ENCODE measurements at places on chromosomes 6 and 20.

- no peak for DNase-seq
Measured at GRCh38 chr6:165678904-165679303, 15.9 kb upstream of the PDE10A start.

DNA sequence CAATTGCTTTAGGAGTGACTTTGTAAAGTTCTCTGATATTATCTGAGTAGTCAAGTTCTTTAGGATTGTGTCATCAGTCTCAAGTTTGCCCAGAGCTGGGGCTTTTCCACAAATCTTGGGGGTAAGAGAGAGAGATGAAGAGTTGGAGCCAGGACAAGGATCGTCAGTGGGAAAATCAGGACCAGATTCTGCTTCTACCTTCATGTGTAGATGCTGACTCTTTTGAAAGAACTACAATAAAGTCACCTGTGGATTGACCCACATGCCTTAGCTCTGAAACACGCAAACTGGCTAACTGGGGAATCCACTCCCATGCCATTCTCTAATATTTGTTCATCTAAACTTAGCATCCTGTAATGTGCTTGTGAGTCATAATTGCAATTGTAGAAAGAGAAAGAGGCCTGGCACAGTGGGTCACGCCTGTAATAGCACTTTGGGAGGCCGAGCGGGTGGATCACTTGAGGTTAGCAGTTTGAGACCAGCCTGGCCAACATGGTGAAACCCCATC is 15.6 kb upstream of the BICRAL start:
- no peak for DNase-seq

DNA sequence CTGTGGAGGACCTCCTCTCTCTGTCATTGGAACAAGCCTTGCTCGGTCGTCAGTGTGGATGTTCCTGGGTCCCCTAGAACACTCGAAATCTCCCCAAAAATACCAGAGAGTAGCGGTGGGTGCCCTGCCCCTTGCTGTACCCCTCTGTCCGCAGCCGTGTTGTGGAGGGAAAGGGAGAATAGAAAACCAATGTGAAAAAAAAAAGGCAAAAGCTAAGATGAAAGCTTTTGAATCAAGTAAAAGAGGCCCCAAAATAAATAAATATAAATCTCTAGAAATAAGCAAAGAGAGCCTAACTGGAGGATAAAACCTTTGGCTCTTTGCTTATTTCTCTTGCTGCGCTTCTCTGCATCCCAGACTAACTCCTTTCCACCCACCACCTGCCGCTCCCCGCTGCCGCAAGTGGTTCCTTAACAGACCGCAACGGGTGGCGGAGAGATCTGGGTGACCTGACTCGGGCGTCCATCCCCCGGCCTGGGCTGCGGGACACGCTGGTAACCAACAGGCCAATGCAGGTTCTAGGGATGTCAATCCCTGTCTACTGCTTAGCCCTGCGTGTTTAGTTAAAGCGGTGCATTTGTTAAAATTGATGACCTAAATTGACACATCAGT is 110.0 kb downstream of the GPX5 start:
- no peak for DNase-seq

DNA sequence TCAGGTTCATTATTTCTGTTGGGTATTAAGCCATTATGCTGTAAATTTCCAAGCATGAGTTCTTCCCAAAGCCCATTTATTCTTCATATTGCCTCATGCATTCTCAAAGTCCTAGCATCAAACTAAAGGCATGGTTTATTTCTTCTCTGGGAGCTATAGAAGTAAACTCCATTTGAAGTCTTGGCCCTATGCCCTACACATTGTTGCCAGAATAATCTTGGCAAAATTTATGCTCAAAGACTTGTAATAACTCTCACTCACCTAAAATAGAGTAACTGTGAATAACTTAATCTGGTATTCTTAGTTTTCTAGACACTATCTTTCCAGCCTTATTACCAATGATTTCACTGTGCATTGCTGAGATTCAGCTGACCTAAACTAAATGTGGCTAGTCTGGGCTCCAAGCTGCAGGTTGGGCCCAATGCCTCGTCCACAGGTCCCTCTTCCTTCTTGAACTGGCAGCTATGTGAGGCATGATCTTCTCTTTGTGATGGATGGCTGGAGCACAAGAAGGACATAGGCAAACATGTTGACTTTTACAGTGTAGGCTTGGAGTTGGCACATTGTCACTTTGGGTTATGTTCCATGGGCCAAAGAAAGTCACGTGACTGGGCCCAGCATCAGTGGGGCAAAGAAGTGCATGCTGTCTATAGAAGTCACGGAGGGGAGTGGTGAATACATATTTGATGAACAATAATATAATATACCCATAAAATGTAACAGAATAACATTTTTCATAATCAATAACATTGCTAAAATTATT is 39.1 kb upstream of the ANKEF1 start:
- no peak for DNase-seq

GRCh38 chr20:9036593-9036992 is 32.3 kb upstream of the PLCB4 start:
- DNase-seq, result no peak

GRCh38 chr6:15827496-15828255 is 164.8 kb upstream of the DTNBP1 start:
- no peak for DNase-seq

- no peak for DNase-seq
Measured at GRCh38 chr6:43992126-43992663, 135.1 kb downstream of the MRPL14 start.

- no peak for DNase-seq
Measured at GRCh38 chr6:20192625-20193024, 19.6 kb downstream of the MBOAT1 start.

- peak; percentile 40 for DNase-seq
Measured at GRCh38 chr20:38804682-38805501, 605 bp upstream of the PPP1R16B start.

- no peak for DNase-seq
Measured at GRCh38 chr20:50772420-50773185, 22.3 kb upstream of the BCAS4 start.

DNA sequence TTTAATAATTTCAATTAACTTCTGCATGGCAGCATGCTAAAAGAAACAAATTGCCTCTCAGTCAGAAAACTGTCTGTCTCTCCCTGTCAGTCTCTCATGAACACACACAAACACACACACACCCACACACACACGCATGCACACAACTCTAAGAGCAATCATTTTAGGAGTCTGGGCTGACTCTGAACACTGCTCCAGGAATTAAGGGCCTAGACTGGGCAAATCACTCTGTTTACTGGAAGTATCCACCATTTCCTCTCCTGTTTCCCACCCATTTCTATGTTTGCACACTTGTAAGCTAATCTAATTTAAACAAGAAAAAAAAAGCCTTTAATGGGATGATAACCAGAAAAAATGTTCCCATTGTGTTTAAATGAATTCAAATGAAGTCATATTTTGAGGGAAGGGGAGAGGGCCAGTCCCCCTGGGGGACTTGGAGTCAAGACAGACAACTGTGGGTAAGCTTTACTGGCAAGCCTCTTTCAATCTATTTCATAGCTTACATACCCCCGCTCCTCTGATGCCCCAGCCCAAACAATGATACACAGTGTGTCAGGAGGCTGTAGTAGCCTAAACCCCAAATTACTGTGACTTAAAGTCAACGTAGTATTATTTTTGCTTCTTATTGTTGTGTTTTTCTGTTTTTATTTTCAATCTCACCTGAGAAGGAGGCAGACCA is 447.8 kb upstream of the FLRT3 start:
- DNase-seq, result no peak

- no peak for DNase-seq
Measured at GRCh38 chr6:43916924-43917877, 147.2 kb downstream of the VEGFA start.

- DNase-seq, result no peak
Measured at GRCh38 chr6:54366667-54367327, 58.6 kb downstream of the TINAG start.

GRCh38 chr20:24100370-24101011 is 111.9 kb upstream of the GGTLC1 start:
- DNase-seq, result peak; percentile 13

GRCh38 chr6:4759997-4760396 is 16.2 kb upstream of the CDYL start:
- DNase-seq, result no peak

- DNase-seq, result no peak
Measured at GRCh38 chr6:89281779-89282246, 33.3 kb downstream of the GABRR2 start.

DNA sequence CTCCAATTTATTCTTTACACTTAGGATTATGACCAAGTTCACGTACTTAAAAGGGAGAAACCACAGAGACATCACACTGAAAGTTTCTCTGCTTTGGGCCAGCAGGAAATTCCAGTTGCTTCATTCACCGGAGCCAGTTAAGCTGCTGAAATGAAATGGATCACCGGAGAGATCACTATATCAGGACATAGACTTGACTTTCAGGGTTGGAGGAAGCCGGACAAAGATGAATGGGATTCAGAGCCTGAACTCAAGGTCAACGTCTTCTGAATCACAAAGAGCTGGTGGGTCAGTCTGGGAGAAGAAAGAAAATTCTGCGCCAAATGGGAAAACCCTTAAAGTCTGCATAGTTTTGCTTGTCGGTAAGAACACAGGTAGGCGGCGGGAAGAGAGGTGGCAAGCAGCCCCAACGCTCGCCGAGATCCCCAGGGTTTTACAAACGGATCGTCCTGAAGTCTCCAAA is 81.9 kb upstream of the CCDC28A start:
- no peak for DNase-seq

- no peak for DNase-seq
Measured at GRCh38 chr6:161540532-161540931, 266.7 kb upstream of the AGPAT4 start.

DNA sequence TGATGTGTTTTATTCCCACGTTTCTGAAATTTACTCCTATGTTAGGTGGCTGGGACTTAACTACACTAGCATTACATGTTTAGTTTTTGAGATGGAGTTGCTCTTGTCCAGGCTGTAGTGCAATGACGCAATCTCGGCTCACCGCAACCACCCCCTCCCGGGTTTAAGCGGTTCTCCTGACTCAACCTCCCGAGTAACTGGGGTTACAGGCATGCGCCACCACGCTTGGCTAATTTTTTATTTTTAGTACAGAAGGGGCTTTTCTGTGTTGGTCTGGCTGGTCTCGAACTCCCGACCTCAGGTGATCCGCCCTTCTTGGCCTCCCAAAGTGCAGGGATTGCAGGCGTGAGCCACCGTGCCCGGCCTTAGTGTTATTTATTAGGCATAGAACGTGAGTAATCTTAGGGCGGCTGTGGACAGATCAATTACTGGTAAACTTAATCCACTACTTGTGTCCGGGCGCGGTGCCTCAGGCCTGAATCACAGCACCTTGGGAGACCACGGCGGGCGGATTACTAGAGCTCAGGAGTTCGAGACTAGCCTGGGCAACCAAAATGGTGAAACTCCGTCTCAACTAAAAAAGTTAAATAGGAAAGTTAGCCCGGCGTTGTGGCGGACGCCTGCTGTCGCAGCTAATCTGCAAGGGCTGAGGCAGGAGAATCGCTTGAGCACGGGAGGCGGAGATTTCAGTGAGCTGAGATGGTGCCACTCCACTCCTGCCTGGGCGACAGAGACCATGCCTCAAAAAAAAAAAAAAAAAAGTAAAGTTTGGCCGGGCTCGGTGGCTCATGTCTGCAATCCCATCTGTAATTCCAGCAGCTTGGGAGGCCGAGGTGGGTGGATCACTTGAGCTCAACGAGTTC is 123.7 kb upstream of the BTN3A2 start:
- peak; percentile 18 for DNase-seq

GRCh38 chr6:166486536-166486880 is 100.0 kb downstream of the RAMACL start:
- DNase-seq, result no peak

- DNase-seq, result no peak
Measured at GRCh38 chr20:10508468-10509251, 73.6 kb downstream of the SLX4IP start.

GRCh38 chr6:167211295-167211648 is 53.5 kb upstream of the GPR31 start:
- DNase-seq, result no peak

GRCh38 chr6:137699031-137699683 is 167.9 kb upstream of the TNFAIP3 start:
- no peak for DNase-seq

- DNase-seq, result no peak
Measured at GRCh38 chr6:90691823-90692222, 105.0 kb upstream of the MAP3K7 start.

DNA sequence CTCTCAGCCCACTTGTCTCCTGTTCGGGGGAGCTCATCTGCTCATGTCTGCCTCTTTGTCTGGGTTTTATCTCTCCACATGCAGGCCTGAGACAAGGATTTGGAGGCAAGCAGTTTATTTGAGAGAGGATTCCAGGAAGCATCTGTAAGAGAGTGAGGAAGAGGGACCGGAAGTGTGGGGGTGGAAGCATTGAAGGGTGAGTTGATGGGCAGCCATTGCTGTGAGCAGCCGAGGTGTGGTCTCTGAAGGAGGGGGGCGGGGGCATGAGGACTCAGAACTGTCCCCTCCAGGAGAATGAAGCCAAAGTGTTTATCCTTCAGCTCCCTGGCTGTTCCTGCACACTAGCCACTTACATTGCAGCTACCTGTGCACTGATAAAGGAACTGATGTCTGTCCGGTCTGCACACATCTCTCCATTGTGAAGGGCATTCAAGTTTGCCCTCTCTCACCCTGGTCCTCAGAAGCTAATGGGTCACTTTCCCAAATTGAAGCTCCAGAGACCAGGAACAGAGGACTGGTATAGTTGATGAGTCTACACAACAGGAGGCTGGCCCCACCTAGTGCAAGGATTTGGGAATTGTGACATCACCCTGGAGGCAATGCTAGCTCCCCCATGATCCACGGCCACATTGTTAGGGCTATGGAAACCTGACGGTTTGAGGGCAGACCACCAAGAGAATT is 100.5 kb upstream of the FOXA2 start:
- DNase-seq, result no peak

- DNase-seq, result no peak
Measured at GRCh38 chr6:108616544-108616943, 55.8 kb downstream of the FOXO3 start.

- no peak for DNase-seq
Measured at GRCh38 chr20:10758446-10758845, 84.6 kb upstream of the JAG1 start.

- no peak for DNase-seq
Measured at GRCh38 chr20:14707865-14708596, 370.6 kb upstream of the FLRT3 start.

GRCh38 chr6:41443616-41444525 is 102.3 kb upstream of the FOXP4 start:
- DNase-seq, result no peak

GRCh38 chr6:42276034-42276890 is 58.6 kb upstream of the MRPS10 start:
- DNase-seq, result no peak

- DNase-seq, result no peak
Measured at GRCh38 chr20:37935435-37935834, 32.5 kb downstream of the VSTM2L start.

- DNase-seq, result no peak
Measured at GRCh38 chr6:51152594-51152993, 333.9 kb downstream of the TFAP2B start.

- peak; percentile 57 for DNase-seq
Measured at GRCh38 chr6:36962874-36963273, 8.3 kb downstream of the PI16 start.

DNA sequence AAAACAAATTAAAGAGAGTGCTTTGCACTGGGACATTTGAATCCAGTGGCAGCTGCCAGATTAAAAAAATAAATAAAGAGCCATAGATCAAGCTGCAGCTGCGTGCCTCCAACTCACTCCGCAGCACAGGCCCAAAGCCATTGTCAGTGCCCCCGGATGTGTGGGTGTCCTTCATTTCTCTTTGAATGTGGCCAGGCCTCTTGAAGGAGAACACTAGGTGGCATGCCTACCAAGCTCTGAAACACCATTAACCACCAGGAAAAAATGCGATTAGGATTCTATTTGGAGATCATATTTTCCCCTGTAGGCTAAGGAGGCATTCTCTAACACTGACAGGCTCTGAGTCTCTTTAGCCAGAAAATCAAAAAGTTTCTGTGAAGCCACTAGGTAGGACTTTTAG is 549.8 kb downstream of the PRKN start:
- no peak for DNase-seq

- DNase-seq, result no peak
Measured at GRCh38 chr6:148760568-148761526, 14.0 kb downstream of the UST start.
